ENCODE measurements at places on chromosomes 7 and 10.

DNA sequence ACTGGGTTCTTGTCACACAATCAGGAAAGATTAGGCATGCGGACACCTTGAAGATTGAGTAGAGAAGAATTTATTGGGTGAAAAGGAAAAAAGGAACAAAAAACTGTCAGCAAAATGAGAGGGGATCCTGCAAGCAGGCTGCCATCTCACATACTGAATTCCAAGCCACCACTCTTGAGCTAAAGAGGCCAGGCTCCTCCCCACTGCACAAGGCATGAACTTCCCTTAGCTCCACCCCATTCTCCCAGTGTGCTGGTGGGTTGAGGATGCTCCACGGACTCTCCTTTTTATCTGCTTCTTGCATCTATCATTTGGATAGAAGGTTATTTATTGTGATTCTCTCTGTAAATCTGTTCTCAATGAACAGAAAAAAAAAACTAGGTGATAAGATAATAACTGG lies 79.6 kb downstream of the ANKRD7 start:
- DNase-seq, result no peak

DNA sequence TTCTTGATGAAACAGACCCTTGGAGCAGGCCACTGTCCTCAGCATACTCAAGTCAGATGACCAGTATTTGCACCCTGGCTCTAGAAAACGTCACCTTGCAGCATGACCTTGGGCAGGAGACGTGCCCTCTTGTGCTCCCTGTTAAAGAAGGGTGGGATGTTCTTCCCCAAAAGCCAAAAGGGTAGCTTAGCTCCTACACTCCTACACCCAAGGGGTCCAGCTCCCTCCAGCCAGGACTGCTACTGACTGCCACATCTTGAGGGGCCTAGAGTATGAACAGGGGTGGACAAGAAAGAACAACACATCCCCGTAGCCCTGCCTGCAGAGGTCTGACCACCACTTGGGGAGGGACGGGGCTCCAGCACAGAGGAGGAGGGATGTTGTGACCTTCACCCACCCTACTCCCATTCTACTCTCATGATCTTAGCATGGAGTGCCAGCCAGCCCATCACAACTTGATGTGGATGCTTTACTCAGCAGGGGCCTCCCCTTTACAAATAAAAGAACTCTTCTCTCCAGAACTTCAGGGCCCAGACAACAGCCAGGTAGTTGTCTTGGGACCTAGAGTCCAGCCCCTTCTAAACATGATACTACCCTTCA lies 165.3 kb upstream of the ZMIZ1 start:
- DNase-seq, result no peak

DNA sequence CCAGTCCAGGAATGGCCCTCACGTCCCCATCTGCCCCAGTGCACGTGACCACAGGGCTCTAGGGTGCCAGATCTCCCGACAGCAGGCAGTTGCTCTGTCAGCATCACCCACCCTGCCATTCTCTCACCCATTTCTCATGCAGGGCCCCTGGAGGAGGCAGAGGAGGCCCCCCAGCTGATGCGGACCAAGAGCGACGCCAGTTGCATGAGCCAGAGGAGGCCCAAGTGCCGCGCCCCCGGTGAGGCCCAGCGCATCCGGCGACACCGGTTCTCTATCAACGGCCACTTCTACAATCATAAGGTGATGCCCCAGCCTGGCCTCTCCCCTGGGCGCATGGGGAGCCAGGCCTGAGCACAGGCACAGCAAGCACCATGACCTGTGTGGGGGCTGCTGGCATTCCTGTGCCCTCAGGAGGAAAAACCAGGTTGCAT lies 6.1 kb upstream of the DEPP1 start:
- no peak for DNase-seq

GRCh38 chr10:44809647-44810046 lies 101.5 kb upstream of the TMEM72 start:
- no peak for DNase-seq

- DNase-seq, result no peak
Observed at GRCh38 chr10:115093776-115094408, 727 bp downstream of the ATRNL1 start.

DNA sequence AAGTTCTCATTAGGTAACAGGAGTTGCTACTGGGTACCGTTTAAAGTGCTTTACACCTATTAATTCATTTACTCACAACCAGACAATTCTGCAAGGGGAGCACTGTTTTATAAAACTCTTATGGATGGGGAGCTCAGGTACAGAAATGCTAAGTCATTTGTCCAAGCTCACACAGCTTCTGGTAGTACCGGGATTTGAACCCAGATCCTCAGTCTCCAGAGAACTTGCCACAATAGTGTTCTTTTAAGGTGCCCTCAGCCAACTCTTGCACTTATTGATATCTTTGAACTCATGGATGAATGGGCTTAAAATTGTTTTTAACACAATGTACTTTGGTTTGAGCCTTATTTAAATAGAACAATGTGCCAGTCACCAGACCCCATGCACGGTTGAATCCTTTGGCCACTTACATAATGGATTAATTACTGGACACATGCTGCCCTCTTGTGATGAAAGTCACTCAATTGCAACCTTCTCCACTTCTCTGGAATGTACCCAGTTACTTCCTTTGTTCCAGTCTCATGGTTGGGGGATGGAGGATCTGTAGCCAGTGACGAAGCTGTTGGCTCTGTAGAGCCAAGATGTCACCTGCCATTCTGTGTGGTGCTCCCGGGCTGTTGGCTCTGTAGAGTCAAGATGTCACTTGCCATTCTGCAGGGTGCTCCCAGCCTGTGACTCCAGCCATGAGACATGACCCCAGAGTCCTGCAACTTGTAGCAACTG lies 65.6 kb downstream of the NOD1 start:
- DNase-seq, result peak; percentile 88

DNA sequence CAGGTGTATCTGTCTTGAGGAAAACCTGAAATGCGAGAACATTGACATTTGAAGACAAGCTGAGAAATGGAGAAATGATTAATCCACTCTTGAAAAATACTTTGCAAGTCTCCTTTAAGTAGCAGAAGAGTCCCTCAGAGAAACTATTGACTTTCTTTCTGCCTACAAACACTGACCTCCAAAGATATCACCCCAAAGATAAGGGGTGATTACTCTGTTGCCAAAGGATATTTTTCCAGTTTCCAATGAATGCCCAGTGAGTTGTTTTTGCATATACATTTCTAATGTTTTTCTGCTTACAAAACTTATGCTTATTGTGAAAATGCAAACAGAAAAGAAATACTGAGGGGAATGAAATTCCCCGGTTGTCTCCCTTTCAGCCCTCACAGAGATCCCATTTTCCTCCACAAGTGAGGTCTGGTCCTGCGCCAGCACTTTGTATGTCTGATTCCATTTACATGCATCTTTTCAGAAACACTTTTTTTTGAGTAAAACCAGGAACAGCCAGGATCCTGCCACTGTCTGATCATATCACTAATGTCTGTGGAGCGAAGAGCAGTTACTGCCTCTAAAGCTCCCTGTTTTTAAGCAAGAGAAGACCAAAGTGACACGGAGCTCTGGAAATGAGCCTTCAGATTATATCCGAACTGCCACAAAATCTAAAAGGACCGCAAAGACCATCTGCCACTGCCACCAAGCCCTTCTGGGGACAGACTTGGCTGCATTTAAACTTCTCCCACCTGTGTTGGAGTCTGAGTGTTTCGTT lies 82.9 kb upstream of the PDCD4 start:
- DNase-seq, result no peak

DNA sequence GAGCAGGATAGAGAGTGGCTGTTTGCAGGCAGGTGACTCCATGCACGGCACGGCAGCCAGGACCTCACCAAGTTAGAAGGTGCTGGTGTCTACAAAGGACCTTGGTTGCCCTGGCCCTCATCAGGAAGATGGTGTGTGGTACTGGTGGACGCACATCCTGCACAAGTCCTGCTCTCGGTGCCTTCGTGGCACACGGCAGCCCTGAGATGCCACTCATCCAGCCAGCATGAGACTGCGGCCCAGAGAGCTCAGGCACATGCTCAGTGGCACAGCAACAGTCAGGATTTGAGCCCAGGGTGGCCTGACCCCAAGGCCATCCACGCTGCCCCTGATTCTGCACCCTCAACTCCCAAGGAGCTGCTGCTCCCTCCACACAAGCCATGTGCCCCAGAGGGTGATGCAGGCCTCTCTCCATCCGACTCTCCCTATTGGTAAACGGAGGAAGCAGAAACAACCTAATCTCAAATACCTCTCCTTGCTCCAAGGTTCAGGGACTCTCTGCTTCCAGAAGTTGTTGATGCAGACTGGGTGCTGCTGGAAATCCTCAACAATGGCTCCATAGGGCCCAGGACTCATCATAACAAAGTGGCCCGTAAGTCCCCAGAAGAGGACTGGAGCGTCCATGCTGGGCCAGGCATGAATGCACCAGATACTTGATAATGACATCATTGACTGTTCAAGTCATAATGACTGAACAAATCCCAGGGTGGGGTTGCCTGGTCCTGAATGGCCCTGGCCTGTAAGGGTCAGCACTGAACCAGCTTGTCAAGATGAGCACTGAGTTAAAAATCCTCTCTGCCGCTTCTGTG lies 93.6 kb downstream of the ARHGAP22 start:
- no peak for DNase-seq

GRCh38 chr10:112746329-112746728 lies 203.7 kb upstream of the TCF7L2 start:
- DNase-seq, result no peak

- no peak for DNase-seq
Observed at GRCh38 chr7:103983201-103983977, 6.1 kb downstream of the RELN start.

DNA sequence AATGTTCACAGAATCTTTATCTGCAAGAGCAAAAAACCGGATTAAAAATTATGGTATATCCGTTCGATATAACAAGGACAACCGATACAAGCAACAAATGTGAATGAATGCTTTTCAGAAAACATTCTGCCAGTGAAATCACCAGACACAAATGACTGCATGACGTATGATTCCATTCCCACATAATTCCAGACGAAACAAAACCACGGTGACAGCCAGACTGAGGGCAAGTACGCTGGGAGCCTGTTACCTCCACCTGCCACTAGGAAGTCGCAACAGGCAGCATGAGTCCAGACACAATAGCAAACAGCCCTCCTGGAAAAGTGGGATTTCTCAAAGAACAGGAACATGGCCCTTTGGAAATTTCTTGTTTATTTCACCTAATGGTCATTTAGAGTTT lies 41.7 kb downstream of the MAD1L1 start:
- DNase-seq, result no peak

DNA sequence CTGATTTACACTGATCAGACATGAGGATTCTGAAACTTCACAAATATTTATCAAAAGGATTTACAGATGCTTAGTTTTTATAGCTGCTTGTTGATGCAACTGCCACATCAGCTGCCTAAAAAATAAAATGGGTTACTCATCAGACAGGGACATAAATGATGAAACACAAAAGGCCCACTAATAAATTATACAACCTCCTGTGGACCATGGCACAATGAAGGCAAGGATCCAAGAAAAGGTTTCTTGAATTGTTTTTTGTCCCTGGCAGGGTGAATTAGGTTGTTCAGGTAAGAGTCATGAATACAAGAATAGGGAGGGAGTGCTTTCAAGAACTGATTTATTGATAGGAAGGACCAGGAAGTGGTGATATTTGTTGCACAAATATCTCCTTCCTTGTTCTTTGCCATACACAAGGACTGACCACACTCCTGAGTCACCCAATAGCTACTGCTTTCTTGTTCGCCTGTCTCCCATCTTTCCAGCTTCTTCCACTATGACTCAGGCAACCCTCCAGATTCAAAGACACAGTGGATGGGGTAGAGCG lies 234.5 kb downstream of the AHR start:
- DNase-seq, result peak; percentile 98

DNA sequence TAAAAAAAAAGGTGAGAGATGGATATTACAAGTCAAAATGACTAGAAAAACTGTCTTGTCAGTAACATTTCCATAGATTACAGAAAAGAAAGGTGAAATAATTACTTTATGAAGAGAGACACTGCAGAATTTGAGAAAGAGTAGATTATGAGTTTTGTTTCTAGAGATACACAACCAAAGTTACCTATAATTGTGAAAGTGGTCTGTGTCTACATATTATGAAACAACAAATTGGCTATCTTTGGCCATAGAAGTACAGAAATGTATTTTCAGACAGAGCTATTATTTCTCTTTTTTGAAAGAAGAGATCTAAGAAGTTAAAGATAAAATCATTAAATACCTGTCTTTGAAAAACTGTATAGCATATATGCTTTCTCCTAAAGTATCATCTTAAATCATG lies 30.1 kb downstream of the KCND2 start:
- DNase-seq, result no peak

GRCh38 chr10:81978238-81978637 lies 103.2 kb downstream of the NRG3 start:
- DNase-seq, result peak; percentile 13

- DNase-seq, result no peak
Observed at GRCh38 chr7:139603282-139603681, 79.8 kb downstream of the CLEC2L start.

DNA sequence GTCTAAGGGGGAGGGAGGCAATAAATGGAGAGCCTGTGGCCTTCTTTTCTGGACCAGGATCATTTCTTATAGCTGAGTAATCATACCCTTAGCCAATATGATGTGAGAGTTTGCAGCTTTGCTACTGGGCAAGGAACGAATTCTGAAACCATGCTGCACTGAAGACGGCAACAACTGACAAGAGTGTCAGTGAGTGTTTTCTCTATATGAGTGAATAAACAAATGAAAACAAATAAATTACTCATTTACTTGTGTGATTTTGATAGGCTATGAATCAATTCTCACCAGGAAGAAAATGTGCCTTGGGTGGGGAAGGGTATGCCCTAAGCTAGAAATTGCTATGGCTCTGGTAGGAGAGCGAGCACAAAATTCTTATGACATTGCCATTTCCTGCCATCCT lies 79.4 kb upstream of the LRRN3 start:
- DNase-seq, result no peak

DNA sequence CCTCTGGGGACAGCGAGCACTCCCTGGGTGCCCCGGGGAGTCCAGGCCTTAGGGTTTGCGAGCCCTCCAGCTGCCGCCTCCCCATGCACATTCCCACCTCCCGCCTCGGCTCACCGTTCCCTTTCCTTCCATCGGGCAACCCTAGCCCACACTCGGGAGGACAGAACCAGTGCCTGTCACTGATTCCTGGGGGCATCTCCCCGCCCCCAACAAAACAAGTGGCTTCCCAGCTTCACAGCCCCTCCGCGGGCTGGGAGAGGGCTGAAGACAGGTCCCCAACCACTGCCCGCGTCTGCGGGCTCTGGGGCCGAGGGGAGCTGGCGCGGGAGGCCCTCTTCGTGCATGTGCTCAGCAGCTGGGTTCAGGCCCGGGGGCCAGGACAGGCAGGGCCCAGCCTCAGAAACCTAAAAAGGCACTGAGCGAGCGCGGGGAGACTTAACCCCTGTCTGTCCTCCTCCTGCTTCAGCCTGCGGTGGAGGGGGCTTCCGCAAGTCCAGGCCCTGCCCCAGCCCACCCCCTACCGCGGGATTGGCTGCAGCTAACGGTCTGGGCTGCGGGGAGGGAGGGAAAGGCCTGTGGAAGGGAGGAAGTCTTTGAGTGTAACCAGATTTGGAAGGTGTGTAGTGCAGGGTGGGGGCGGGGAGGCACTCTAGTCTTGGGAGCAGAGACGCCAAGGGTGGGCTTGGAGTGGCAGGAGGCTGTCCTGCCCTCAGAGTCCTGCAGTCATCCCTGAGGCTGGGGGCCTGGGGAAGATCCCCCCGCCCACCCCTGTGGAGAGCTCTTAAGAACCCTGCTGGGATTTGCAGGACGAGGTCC lies 1.2 kb downstream of the FLNC start:
- DNase-seq, result peak; percentile 87
